ENCODE measurements at places on chromosomes 7 and 10. TPM values are rescaled to one million over a fixed set of nuclear protein-coding genes. Genes with fewer than 3 reads are reported as not detected.
A peak's percentile ranks its signal among the peaks of the same experiment; 100 is the strongest.

Gene ZNF655
- 144 TPM for total RNA-seq

- H3K4me1 ChIP-seq = peaks cover 8% of the 10 kb centered on the region
- H3K27ac ChIP-seq = no peak overlapping the region
- H3K27me3 ChIP-seq = no peaks in the 10 kb centered on the region
- no peak for DNase-seq
- H3K4me3 ChIP-seq = peak overlapping the region; percentile 48
Measured at GRCh38 chr7:73433924-73434700, 534 bp downstream of the FZD9 start.

DNA sequence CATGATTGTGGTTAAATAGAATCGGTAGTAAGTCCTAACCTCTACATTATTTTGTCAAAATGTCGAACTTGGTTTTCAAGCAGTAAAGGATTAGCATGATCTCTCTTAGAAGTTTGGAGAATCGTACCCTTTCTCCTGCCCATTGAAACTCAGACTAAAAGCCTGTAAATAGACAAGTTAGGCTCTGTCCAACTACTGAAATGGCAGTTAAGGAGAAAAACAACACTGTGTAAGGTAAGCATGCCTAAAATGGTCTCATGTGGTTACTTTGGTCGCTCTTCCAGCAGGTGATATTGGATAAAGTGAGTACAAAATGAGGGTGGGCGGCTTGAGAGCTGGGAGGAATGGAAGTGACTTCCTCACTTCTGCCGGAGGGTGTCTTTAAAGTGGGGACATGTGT lies 25.0 kb downstream of the SEC61A2 start:
- no peak for DNase-seq
- no peaks in the 10 kb centered on the region for H3K36me3 ChIP-seq
- no peak overlapping the region for H3K4me3 ChIP-seq
- no peaks in the 10 kb centered on the region for H3K27me3 ChIP-seq

GRCh38 chr7:138359870-138360559 lies 100.0 kb upstream of the TRIM24 start:
- H3K36me3 ChIP-seq = no peaks in the 10 kb centered on the region
- no peak overlapping the region for H3K27ac ChIP-seq
- DNase-seq = no peak
- H3K27me3 ChIP-seq = no peaks in the 10 kb centered on the region
- H3K4me1 ChIP-seq = no peaks in the 10 kb centered on the region

DNA sequence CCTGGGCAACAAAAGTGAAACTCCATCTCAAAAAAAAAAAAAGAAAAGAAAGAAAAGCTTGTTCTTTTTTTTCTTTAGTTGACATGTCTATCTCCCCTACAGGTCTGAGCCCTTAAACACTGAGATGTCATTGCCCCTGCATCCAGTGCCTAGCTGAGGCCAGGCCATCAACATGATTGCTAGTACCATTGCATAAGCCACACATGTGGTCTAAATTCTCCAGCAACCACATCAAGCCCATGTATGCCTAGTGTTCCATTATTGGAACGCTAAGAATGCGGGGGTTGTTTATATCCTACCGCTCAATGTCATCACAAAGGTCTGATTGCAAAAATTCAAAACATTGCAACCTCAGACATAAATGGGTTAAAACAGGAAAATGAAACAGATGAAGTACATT lies 62.7 kb downstream of the NPTX2 start:
- no peaks in the 10 kb centered on the region for H3K27me3 ChIP-seq
- H3K36me3 ChIP-seq = no peaks in the 10 kb centered on the region
- no peaks in the 10 kb centered on the region for H3K4me1 ChIP-seq
- no peak for DNase-seq
- no peak overlapping the region for H3K27ac ChIP-seq

Gene AEBP1
- 321 TPM for total RNA-seq

- DNase-seq = no peak
- peaks cover 56% of the 10 kb centered on the region for H3K4me1 ChIP-seq
Measured at GRCh38 chr10:19922236-19922963, 106.2 kb downstream of the PLXDC2 start.

Gene ARMC3
- total RNA-seq = not detected

Gene CYP26C1
- total RNA-seq = not detected

Gene MOGAT3
- total RNA-seq = not detected

- no peak for DNase-seq
- H3K4me3 ChIP-seq = no peak overlapping the region
- H3K27ac ChIP-seq = no peak overlapping the region
- H3K4me1 ChIP-seq = no peaks in the 10 kb centered on the region
- no peaks in the 10 kb centered on the region for H3K36me3 ChIP-seq
Measured at GRCh38 chr7:90180011-90180585, 25.8 kb downstream of the STEAP1 start.

- DNase-seq = no peak
- H3K4me1 ChIP-seq = peaks cover 14% of the 10 kb centered on the region
- H3K27me3 ChIP-seq = no peaks in the 10 kb centered on the region
- H3K27ac ChIP-seq = peak overlapping the region; percentile 17
Measured at GRCh38 chr10:28179006-28179742, 123.7 kb downstream of the MPP7 start.

- H3K36me3 ChIP-seq = no peaks in the 10 kb centered on the region
- no peak for DNase-seq
- no peak overlapping the region for H3K4me3 ChIP-seq
- H3K27ac ChIP-seq = no peak overlapping the region
- peaks cover 5% of the 10 kb centered on the region for H3K4me1 ChIP-seq
Measured at GRCh38 chr7:17912050-17912449, 28.2 kb downstream of the SNX13 start.

DNA sequence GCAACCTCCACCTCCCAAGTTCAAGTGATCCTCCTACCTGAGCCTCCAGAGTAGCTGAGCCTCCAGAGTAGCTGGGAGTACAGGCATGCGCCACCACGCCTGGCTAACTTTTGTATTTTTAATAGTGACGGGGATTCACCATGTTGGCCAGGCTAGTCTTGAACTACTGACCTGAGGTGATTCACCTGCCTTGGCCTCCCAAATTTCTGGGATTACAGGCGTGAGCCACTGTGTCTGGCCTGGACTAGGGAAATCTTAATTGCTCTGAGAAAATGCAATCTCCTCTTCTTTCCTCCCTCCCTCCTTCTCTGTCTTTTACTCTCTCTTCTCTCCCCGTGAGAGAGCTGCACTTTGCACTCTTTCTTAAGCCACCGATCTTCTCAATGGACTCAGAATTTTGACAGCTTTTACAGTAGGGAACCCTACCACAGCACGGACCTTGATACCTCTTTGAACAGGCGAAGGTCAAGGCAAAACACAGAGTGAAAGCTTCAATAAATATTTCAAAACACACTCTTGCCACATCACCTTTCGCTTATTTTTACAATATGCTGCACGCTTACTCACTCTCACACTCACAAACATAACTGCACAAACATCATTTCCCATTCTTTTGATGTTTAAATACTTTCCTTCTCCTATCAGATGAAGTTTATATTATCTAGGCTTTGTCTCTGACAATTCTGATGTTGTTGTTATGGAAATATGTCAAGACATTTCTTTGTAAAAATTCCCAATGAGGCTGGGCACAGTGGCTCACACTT lies 173.4 kb upstream of the NRP1 start:
- H3K4me1 ChIP-seq = no peaks in the 10 kb centered on the region
- no peaks in the 10 kb centered on the region for H3K27me3 ChIP-seq
- H3K27ac ChIP-seq = no peak overlapping the region
- DNase-seq = no peak
- H3K36me3 ChIP-seq = no peaks in the 10 kb centered on the region

GRCh38 chr7:46682836-46683624 lies 762.0 kb upstream of the IGFBP3 start:
- H3K27ac ChIP-seq = no peak overlapping the region
- no peaks in the 10 kb centered on the region for H3K27me3 ChIP-seq
- H3K4me3 ChIP-seq = no peak overlapping the region
- no peaks in the 10 kb centered on the region for H3K36me3 ChIP-seq

Gene TAS2R3
- 1.5 TPM for total RNA-seq

Gene UTF1
- total RNA-seq = not detected

- H3K36me3 ChIP-seq = no peaks in the 10 kb centered on the region
- H3K27ac ChIP-seq = no peak overlapping the region
- no peaks in the 10 kb centered on the region for H3K4me1 ChIP-seq
Measured at GRCh38 chr7:149886018-149886415, 12.2 kb downstream of the ATP6V0E2 start.

GRCh38 chr7:21134631-21135030 lies 293.3 kb upstream of the SP4 start:
- DNase-seq = no peak
- H3K36me3 ChIP-seq = no peaks in the 10 kb centered on the region
- H3K4me3 ChIP-seq = no peak overlapping the region
- no peak overlapping the region for H3K27ac ChIP-seq

DNA sequence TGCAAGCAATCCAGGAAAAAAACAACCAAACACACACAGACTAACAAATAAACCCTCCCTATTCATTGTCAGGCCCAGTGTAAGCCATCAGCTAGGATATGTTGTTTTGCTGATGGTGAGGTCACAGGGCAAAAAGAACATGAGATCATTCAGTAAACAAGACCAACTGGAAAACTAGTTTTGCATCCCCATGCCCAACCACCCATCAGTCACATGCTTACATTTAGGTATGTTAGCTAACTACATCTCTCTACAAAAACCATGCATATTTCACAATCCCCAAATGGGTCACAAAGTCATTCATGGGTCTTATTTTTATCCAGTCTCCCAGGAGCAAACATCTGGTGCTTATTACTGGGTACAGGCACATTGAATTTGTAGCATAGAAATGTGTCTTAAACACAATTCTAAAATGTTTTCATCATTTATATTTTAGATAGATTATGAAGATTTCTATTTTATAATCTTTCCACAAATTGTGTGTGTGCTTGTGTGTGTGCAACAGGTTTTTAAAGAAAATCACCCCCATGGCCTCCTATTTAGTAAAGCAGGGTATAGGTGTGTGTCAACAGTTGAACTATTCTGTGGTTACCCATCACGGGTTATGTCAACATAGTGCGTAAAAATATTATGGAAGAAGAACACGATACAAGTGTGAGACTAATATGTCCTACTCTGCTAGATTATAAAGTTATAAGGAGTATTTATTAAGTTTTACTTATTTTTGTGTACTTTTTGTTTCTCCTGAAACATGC lies 103.8 kb upstream of the AKR1E2 start:
- no peaks in the 10 kb centered on the region for H3K27me3 ChIP-seq
- peak overlapping the region; percentile 79 for H3K27ac ChIP-seq
- no peaks in the 10 kb centered on the region for H3K36me3 ChIP-seq
- DNase-seq = no peak
- no peak overlapping the region for H3K4me3 ChIP-seq

DNA sequence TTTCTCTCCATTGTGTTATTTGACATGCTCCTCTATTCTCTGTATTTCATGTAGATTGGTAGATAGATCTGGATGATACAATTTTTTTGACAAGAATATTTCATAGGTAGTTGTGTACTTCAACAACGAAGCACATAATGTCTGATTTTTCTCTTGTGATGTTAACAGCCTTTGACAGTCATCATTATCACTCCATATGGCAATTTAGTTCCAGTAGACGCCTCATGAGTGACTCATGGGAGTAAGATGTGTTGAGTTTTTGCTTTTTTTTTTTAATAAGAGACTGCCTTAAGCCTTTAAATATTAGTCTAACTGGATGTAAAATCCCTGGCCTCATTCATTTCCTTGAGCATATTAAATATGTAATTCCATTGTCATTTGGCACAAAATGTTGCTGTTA lies 123.5 kb upstream of the ZNF32 start:
- no peak for DNase-seq
- H3K36me3 ChIP-seq = no peaks in the 10 kb centered on the region
- H3K4me3 ChIP-seq = no peak overlapping the region
- no peak overlapping the region for H3K27ac ChIP-seq
- no peaks in the 10 kb centered on the region for H3K4me1 ChIP-seq

Data from vagina (tissue), 2 donors.